ENCODE measurements at places on chromosomes 3 and 15.

GRCh38 chr3:37082317-37082716 lies 89.0 kb downstream of the MLH1 start:
- no peak for DNase-seq

- no peak for DNase-seq
These were observed 10.8 kb downstream of the SELENOT start for GRCh38 chr3:150613709-150614480.

GRCh38 chr3:184380185-184380626 lies 352 bp downstream of the CHRD start:
- no peak for DNase-seq

GRCh38 chr3:28000608-28001007 lies 240.8 kb upstream of the CMC1 start:
- DNase-seq = no peak

DNA sequence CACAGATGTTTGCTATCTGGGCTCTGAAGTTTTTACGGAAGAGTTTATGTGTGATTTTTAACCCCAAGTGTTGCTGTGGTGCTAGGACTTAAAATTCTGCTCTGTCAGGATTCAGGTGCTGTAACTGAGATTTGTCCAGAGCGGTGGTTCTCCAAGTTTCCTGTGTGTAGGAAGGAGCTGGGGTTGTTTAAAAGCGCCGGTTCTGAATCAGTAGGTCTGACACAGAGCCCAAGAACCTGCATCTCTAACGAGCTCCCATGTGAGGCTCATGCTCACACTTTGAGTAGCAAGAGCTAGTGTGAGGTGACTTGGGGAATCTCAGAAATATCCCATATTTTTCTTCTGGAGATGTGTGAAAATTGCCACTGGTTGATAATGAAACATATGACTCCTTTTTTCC lies 325.5 kb downstream of the SATB1 start:
- DNase-seq = no peak

GRCh38 chr3:164465172-164465571 lies 613.1 kb downstream of the SI start:
- no peak for DNase-seq

DNA sequence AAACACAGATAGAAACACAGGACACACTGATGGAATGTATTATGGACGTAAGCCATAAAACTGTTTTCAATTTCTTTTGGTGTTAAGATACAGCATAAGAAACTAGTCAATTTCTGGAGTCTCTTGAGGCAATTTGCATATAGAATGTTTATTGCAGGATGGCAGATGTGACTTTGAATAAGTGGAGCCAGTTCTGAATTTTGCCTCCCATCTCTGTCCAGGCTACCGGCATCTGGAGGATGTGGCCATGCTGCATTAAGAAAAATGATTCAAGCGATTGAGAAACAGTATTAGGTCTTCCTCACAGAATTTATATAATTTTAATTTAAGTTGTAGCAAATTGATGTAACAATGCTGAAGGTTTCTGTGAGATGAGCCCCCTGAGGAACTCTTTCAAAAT lies 81.5 kb downstream of the CHST2 start:
- no peak for DNase-seq

DNA sequence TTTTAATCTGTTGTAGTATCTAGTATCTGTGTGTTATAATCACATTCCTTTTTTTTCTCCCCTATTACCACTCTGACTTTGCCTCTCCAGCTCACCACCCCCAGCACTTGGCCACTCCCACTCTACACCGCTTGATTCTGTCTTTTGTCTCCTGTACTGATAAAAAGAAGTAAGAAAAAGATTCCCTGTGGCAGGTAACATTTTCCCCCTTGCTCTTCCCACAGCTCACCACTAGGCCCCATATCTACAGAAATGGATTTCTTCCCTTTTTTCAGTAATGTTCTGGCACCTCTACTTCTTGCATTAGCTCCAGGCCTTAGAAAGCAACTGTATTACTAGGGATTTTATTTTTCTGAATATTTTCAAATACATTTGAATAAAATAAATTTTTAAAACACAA lies 25.6 kb downstream of the KCNH8 start:
- no peak for DNase-seq

DNA sequence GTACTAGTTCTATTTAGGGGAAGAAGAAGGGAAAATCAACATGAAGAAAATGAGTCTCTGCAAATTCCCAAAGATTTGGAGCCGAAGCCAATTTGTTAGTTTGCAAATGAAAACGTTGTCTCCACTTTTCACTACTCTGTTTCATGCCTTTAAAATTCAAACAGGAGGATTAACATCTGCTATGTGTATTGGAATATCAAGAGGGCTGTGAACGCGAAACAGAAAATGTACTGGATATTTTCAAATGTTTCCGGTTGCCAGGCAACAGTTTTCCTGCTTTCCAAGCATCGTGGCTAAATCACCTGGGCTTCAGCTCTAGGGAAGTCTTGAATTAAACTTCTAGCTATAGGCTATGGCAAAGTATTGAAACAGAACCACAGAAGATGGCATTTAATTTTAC lies 172.8 kb downstream of the KCNMB2 start:
- no peak for DNase-seq

GRCh38 chr3:101484805-101485620 lies 28.0 kb downstream of the SENP7 start:
- DNase-seq = no peak

DNA sequence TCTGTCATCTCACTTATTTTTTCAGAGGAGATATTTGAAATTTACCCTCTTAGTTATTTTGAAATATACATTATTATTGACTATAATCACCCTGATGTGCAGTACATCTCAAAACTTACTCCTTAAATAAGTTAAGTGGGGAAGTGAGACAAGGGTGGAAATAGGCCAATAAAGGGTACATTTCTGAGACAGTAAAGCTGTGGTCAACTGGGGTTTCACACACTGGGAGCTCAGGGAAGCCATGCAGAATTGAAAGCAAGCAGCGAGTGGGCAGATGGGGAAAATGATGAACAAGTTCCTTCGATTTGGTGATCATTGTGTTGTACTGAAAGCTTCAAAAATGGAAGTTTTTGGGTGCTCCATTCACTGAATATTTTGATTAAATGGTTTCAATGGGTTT lies 21.6 kb upstream of the MOBP start:
- DNase-seq = no peak

Measured in HCT116 (cell line).